A172 (cell line): ENCODE measurements at places on chromosomes 4 and X. TPM values are rescaled to one million over a fixed set of nuclear protein-coding genes. Genes with fewer than 3 reads are reported as not detected.

The ABCG2 gene
- 0.96 and 2.1 TPM in 2 replicates for total RNA-seq

The NEUROG2 gene
- not detected in 2 replicates for total RNA-seq

The NWD2 gene
- not detected in 2 replicates for total RNA-seq

The BGN gene
- not detected in 2 replicates for total RNA-seq

The TMPRSS11D gene
- total RNA-seq = not detected in 2 replicates

The KIAA1210 gene
- total RNA-seq = 0.10 TPM in 1 of 2 replicates, not detected in the other

The MAP3K15 gene
- total RNA-seq = 0.86 and 1.4 TPM in 2 replicates

- no peak for DNase-seq
These were observed 104.7 kb downstream of the RASL11B start for GRCh38 chr4:52966781-52967180.

- peak; percentile 34 for DNase-seq
These were observed 215.8 kb upstream of the SFRP2 start for GRCh38 chr4:154004507-154005170.

DNA sequence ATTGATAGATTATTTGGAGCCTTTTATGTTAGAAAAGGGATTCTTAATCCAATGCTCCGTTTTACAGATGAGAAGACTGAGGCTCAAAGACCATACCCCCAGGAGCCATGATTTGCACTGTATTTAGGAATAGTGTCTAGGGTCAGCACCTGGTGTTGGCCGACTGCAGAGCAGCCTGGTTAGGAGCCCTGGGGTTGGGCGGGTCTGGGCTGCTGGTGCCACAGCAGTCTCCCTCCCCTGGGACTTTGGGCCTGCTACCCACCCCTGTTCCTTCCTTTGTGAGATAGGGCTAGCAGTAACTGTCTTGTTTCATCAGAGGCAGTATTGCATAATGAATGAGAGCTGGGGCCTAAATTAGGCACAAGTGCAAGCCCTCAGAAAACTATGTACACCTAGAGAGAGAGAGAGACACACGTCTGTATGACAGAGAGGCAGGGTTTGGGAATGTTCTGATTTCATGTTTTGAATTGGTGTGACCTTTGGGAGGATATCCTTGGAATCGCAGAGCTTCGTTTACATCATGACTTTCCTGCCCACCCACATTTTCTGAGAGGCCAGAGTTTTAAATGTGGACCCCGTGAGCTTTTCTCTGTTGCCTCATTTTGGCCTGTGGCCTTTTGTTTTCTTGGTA is 111.7 kb downstream of the PTTG2 start:
- DNase-seq = no peak

- DNase-seq = no peak
These were observed 1.8 kb downstream of the NOP14 start for GRCh38 chr4:2961421-2961810.

GRCh38 chr4:122716825-122717448 is 15.6 kb upstream of the BBS12 start:
- peak; percentile 65 for DNase-seq

DNA sequence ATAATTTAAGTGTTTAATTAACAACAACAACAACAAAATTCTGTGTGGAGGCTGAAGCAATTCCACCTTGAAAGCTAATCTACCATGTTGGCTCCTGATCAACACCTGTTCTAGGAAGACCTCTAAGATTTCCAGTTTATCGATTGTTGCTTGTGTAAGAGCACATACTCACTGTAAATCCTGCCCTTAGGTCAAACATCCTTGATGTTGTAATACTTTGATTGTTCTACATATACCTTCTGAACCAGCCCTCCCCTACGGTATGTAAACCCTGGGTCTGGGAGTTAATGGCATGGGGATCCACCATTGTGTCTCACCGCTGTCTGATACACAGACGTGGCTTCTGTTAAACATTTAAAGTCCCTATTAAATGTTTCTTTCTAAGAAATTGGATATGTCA is 73.2 kb downstream of the RASL11B start:
- no peak for DNase-seq

GRCh38 chr4:26746802-26747213 is 113.8 kb upstream of the STIM2 start:
- DNase-seq = no peak

DNA sequence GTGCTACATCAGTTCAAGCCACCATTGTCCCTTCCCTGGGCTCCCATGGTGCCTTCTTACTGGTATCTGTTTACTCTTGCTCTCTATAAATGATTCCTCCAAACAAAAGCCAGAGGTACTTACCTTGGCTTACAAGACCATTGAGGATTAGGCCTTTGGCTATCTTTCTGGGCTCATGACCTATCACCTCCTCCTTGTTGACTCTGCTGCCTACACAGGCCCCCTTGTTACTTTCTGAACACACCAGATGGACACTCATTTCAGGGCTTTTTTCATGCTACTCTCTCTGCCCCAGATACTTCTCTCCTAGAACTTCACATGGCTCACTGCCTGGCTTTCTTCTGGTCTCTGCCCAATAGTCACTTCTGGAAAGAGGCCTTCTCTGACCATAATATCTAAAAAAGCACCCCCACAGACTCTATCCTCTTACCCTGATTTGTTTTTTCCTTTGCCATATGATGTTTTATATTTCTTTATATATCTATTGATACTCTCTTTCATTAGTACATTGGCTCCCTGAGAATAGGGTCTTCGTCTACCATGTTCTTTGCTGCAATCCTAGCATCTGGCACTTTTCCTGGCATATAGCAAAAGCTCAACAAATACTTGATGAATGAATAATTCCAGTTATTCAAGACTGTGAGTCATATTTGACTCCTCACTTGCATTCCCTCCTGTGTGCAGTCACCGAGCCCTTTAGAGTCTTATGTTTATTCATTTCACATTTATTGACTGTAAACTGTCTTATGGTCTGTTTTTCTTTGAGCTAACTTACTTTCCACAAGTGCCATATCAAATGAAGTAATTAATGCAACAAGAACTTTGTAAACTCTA is 27.1 kb upstream of the TAPT1 start:
- DNase-seq = peak; percentile 54

- DNase-seq = no peak
These were observed 292.7 kb downstream of the FBXW7 start for GRCh38 chr4:152243206-152243605.

GRCh38 chrX:149259241-149259640 is 245.9 kb downstream of the IDS start:
- peak; percentile 13 for DNase-seq

DNA sequence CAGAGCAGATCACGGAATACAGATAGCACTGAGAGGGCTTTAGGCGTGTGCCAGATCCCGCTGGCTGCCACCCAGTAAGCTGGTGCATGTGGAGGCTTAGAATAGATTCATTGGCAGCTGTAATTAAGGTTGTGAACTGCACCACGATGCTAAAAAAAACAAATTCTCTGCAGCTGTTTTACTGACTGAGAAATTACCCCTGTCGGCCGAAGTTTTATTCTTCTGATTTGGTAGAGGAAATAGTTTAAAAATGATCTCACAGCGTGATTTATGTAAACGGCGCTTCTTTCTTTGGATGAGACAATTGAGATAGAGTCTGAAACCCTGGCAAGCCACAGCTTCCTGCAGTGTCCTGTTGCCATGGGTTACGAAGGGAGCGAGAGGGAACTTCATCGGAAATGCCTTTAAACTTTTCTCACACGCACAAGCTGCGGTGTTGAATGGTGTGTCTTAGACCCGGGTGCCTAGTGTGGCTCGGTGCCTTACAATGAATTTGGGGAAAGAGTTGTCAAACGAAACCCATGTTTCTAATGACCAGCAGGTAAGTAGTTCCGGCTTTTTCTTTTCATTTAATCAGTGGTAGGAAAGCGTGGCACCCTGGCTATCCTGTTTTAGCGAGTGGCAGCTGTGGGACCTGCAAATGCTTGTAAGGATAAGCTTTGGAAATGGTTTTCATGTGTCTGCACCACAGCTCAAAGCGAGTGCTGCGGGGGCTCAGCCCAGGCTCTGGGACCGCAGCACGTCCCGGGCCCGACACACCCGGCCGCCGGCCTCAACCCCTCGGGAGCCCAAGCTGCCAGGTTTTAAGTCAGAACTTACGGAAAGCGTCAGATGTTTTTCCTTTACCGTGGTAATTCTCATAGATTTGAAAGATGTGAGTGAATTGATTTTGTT is 71.7 kb upstream of the HGFAC start:
- peak; percentile 82 for DNase-seq

GRCh38 chr4:5865896-5866599 is 26.8 kb downstream of the CRMP1 start:
- peak; percentile 65 for DNase-seq

DNA sequence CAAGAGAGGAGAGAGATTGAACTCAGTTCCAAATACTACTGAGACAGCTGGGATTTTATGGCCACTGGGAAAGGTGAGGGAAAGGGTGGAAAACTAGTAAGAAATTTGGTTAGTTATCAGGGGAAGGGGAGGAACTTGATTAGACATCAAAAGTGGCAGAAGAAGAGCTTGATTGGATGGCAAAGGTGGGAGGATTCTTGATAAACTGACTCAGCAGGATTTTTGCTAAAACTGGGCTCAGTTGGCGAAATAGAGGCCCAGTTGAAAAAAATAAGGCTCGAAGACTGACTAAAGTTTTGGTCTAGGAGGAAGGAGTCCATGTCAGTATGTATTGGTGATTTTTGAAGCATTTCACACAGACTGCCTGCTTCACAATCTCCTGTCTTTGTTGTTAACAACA is 10.0 kb downstream of the BEX3 start:
- DNase-seq = no peak

DNA sequence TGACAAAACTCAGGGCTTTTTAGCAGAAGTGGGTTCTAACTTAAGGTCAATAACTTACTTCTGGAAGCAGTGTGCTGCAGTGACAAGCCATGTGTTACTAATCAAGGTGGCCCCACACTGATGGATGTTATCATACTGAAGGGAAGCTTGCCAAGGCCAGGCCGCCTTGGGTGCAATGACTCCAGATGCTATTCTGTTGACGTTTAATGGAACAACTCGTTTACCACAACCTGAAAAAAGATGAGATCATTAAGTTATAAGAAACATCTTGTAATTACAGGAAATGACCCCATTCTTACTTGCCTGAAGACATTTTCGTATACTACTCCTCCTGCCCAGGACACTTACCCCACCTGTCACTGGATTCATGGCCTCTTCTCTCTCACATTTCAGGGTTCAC is 38.9 kb upstream of the TMPRSS11D start:
- DNase-seq = no peak

- DNase-seq = no peak
These were observed 47.1 kb upstream of the CLNK start for GRCh38 chr4:10731690-10732089.

- no peak for DNase-seq
These were observed 4.5 kb downstream of the SNX25 start for GRCh38 chr4:185213877-185214276.

DNA sequence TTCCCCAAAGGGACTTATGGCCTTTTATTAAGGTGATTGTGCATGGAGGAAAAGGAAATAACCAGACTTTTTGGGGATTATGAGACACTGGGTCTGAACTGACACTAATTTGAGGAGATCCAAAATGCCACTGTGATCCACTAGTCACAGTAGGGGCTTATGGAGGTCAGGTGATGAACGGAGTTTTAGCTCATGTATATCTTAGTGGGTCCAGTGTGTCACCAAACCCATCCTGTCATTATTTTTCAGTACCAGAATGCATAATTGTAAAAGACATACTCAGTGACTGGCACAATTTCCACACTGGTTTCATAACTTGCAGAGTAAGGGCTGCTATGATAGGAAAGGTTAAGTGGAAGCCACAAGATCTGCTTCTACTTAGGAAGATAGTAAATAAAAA is 131.3 kb downstream of the RTL3 start:
- no peak for DNase-seq

DNA sequence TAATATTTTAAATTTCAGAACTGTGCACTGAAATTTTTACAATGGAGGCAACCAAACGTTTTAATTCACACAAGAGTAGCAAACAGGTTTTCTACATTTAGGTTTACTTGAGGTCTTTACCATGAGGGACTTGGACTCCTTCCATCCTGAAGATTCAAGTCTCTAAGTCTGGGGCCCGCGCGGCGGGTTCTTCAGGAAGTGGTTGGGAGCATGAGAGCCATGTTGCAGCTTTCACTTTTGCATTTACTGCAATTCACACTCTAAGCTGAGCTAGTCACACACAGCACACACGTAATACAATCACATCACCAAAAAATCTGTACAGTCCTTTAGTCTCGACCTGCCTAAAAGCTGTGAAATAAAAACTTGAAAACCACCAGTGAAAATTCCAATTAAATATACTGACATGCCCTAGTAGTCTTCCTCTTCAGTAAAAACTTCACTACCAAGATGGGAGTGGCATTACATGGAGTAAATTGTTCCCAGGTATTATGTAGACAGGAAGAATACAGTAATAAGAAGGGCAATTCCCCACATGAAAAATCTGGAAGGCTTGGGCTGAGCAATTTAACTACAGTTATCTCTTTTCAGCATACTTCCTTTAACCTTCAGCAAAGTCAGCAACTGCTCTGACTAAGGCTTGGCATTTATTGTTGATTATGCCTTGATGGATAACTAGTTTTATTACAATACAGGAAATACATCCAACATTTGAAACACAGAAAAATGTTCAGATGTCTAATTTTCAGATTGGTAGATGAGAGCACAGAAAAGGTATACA is 571.1 kb upstream of the DIPK2B start:
- DNase-seq = peak; percentile 78

GRCh38 chr4:7218686-7219085 is 26.3 kb downstream of the SORCS2 start:
- DNase-seq = no peak

DNA sequence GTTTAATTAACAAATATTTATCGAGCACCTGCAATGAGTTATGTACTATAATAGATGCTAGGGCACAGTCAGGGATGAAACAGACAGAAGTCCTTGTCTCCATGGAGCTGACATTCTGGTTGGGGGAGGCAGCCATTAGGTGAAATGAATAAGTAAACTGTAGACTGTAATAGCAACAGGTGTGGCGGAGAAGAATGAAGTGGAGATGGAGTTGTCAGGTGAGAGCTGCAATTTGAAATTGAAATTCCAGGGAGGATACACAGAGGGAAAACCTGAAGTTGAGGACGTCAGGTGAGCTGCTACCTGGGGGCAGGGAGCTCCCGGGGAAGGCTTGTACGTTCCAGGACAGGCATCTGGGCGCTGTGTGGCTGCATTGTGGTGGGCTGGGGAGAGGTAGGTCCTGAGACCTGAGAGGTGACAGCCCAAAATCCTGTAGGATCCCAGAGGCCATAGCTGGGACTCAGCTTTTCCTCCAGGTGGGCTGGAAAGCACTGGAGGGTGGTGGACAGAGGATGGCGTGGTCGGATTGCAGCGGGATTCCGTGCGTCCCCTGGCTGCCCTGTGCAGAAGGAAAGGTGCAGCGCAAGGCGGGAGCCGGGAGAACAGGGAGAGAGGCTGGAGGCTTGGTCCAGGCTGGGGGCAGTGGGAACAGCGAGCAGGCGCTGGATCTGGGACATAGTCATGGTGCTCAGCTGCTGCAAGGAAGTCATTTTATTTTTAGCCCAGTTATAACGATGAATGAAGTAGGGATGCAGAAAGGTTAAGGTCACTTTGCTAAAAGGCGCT is 24.8 kb downstream of the CYTL1 start:
- DNase-seq = no peak

- no peak for DNase-seq
These were observed 132.9 kb upstream of the PTCHD1 start for GRCh38 chrX:23201706-23202105.

- no peak for DNase-seq
These were observed 225.7 kb downstream of the GRID2 start for GRCh38 chr4:92529510-92529909.
